ENCODE measurements at places on chromosomes 16 and 17. TPM values are rescaled to one million over a fixed set of nuclear protein-coding genes. Genes with fewer than 3 reads are reported as not detected.

Gene MPP2
- total RNA-seq, result 0.56 TPM

Gene FBXL16
- 1.4 TPM for total RNA-seq

Gene UBTF
- total RNA-seq, result 118 TPM

Gene IRF8
- 191 TPM for total RNA-seq

Gene FBXO39
- total RNA-seq, result not detected

Gene NEUROD2
- total RNA-seq, result not detected

Gene ABCC11
- not detected for total RNA-seq

Gene CCT6B
- 2.8 TPM for total RNA-seq

DNA sequence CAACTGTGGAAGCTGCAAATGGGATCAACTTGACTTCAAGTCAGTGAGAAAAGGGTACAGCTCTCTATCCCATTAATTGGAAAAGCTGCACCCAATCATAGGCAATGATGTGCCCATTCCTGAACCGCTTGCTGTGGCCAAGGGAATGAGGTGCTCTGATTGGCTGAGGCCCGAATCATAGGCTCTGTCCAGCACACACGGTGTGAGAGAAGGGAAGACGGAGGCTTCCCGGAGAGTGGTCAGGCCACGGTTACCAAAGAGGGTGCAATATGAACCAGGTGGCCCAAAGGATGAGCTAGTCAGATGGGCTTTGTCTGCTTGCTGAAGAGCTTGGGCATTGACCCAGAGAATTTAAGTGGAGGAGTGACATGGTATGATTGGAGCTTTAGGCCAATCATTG lies 353.3 kb downstream of the CPPED1 start:
- H3K4me3 ChIP-seq, result no peak overlapping the region
- peaks cover 1% of the 10 kb centered on the region for H3K36me3 ChIP-seq
- H3K27ac ChIP-seq, result no peak overlapping the region
- no peaks in the 10 kb centered on the region for H3K4me1 ChIP-seq

- H3K27ac ChIP-seq, result no peak overlapping the region
- no peaks in the 10 kb centered on the region for H3K4me1 ChIP-seq
- no peaks in the 10 kb centered on the region for H3K36me3 ChIP-seq
- H3K4me3 ChIP-seq, result no peak overlapping the region
- no peak for DNase-seq
These were observed 86.1 kb downstream of the RPA1 start for GRCh38 chr17:1915889-1916288.

- no peaks in the 10 kb centered on the region for H3K36me3 ChIP-seq
- H3K27me3 ChIP-seq, result no peaks in the 10 kb centered on the region
- H3K4me1 ChIP-seq, result peaks cover 10% of the 10 kb centered on the region
- H3K4me3 ChIP-seq, result peak overlapping the region; percentile 87
- peak overlapping the region; percentile 47 for H3K27ac ChIP-seq
These were observed 771 bp downstream of the MSRB1 start for GRCh38 chr16:1942047-1942809.

DNA sequence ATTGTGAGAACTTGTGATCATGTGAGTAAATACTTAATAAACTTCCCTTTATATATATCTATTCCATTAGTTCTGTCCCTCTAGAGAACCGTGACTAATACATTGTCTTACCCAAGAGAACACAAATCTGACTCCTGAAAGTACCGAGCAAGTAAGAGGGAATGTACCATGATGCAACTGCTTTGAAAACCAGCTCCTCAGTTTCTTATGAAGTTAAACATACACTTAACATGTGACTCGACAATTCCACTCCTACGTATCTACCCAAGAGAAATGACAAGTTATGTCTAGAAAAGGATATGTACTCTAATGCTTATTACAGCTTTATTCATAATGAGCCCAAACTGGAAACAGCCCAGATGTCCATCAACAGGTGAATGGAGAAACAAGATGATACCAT lies 8.8 kb upstream of the GJD3 start:
- no peaks in the 10 kb centered on the region for H3K27me3 ChIP-seq
- H3K36me3 ChIP-seq, result no peaks in the 10 kb centered on the region
- no peak for DNase-seq
- H3K4me3 ChIP-seq, result no peak overlapping the region
- no peak overlapping the region for H3K27ac ChIP-seq

GRCh38 chr17:40363111-40363827 lies 1.3 kb downstream of the GJD3 start:
- H3K4me1 ChIP-seq, result no peaks in the 10 kb centered on the region
- H3K27me3 ChIP-seq, result peaks cover 2% of the 10 kb centered on the region
- H3K27ac ChIP-seq, result no peak overlapping the region
- no peak for DNase-seq

- H3K4me3 ChIP-seq, result no peak overlapping the region
- no peak overlapping the region for H3K27ac ChIP-seq
- H3K4me1 ChIP-seq, result no peaks in the 10 kb centered on the region
- no peaks in the 10 kb centered on the region for H3K36me3 ChIP-seq
- no peaks in the 10 kb centered on the region for H3K27me3 ChIP-seq
These were observed 10.5 kb upstream of the TEKT3 start for GRCh38 chr17:15351925-15352324.

DNA sequence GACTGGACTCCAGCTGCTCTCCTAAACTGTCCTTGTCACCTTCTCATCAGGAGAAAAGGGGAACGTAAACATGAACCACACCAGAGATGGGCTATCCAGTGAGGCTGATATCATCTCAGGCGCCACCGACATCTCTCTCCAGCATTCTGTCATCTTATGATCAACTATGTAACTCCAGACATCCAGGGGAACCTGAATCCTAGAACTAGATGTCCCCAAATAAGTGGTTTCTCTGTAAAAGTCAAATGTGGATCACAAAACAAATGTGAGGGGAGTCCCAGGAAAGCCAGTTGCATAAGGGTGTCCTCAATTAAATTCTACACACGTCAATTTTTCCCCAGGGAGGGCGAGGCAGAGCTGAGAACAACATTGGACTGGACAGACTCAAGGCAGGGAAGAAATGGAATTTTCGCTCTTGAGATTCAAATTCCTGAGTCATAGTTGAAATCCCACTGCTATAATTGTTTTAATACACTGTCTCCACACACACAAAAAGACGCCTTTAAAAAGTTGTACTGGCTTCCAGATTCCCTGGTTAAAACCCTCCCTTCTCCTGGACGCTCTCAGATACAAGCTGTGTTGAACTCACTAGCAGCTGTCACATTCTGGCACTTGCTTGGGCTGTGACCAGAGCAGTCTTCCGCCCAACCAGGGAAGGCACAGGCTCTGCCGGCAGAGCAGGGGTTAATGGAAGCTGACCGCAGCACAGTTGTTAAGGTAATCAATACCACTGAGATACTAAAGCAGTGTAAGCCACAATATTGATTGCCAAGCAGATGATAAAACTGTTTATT lies 62.6 kb downstream of the ZFHX3 start:
- no peaks in the 10 kb centered on the region for H3K27me3 ChIP-seq
- no peaks in the 10 kb centered on the region for H3K36me3 ChIP-seq
- H3K4me3 ChIP-seq, result no peak overlapping the region
- H3K27ac ChIP-seq, result no peak overlapping the region

DNA sequence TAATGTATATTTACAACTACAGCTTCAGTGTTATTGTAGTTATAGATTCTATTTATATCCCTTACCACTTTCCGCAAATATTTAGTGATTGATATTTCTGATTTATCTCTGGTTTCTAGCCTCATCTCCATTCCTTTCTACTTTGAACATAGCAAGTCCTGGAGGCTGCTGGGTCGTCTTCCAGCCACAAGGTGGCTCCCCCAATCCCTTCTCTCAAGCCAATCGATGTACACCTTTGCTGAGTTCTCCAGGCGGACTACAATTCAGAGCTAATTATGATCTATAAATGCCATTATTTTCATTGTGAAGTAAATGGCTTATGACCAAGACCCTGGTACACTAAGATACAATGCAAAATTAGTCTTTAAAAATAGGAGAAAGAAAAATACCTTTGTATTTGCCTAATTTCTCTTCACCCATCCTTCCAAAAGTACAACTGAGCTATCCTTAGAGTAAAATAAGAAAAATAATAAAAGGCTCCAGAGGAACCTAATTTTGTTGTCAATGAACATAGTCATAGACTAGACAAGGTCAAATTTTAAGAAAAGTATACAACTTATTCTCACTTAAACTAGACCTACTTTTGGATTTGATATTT lies 122.1 kb downstream of the SKAP1 start:
- peaks cover 8% of the 10 kb centered on the region for H3K4me1 ChIP-seq
- DNase-seq, result no peak
- H3K27me3 ChIP-seq, result no peaks in the 10 kb centered on the region
- no peaks in the 10 kb centered on the region for H3K36me3 ChIP-seq
- no peak overlapping the region for H3K4me3 ChIP-seq

DNA sequence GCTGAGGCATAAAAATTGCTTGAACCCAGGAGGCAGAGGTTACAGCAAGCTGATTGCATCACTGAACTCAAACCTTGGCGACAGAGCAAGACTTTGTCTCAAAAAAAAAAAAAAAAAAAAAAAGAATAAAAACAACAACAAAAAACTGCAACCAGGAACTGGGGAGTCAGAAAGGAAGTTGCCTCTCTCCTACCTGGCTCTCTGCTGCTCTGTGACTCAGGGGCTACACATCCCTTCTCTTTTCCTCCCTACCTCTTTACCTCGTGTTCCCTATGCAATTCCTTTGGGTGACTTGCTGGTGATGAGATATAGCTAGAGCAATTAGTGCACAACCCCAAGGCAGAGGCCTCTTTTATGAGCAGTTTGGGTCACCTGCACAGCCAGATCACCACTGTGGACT lies 95.9 kb downstream of the ABCC1 start:
- H3K4me1 ChIP-seq, result no peaks in the 10 kb centered on the region
- no peak overlapping the region for H3K27ac ChIP-seq
- H3K36me3 ChIP-seq, result peaks cover 36% of the 10 kb centered on the region

DNA sequence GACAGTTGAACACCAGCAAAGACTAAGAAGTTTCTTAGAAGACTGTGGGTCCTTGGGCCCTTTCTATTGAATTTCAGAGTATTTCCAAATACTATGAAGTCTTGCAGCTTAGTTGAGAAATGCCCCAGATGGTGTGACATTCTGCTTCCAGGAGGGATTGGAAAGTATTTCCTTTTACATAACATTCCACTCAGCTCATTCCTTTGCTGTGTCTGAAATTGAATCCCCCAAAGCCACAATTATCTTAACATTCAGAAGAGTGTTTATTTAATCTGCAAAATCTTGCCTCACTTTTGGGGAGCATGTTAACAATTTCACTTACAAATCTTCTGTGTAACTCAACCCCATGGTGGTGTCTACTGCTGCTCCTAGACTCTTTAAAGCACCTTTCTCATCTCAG lies 307.7 kb downstream of the WWOX start:
- no peak overlapping the region for H3K27ac ChIP-seq
- no peaks in the 10 kb centered on the region for H3K4me1 ChIP-seq
- H3K36me3 ChIP-seq, result no peaks in the 10 kb centered on the region
- H3K4me3 ChIP-seq, result no peak overlapping the region

DNA sequence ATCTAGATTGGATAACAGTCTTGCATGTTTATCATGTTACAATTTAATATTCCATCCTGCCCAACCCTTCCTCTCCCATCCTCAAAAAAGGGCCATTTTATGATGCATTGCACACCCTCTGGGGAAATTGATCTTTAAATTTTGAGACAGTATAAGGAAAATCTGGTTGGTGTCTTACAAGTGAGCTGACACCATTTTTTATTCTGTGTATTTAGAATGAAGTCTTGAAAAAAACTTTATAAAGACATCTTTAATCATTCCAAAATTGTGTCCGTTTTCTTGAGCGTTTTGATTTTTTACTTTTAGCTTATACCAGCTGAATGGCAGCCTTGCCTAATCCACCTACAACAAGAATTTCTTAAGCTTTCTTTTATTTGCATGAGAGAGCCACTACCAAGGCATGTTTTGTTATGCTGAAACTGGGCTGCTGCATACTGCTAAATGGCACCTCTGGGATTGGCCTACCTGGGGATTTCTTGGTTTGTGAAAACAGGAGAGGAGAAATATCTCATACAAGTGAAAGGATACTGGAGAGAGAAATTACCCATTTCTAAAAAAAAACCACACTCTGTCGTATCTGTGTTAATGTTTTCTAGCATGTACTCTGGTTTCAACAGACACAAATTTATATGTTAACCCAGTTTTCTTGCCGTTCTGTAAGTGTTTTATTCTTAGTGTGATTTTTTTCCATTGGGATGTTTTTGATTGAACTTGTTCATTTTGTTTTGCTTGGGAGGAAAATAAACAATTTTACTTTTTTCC lies 52.2 kb downstream of the TUBD1 start:
- H3K4me3 ChIP-seq, result peak overlapping the region; percentile 91
- no peak for DNase-seq
- H3K4me1 ChIP-seq, result peaks cover 35% of the 10 kb centered on the region
- H3K36me3 ChIP-seq, result peaks cover 2% of the 10 kb centered on the region
- H3K27ac ChIP-seq, result peak overlapping the region; percentile 97

- no peaks in the 10 kb centered on the region for H3K27me3 ChIP-seq
- no peak overlapping the region for H3K27ac ChIP-seq
- H3K4me1 ChIP-seq, result no peaks in the 10 kb centered on the region
- H3K4me3 ChIP-seq, result no peak overlapping the region
These were observed 868.9 kb upstream of the SOX9 start for GRCh38 chr17:71251951-71252350.

DNA sequence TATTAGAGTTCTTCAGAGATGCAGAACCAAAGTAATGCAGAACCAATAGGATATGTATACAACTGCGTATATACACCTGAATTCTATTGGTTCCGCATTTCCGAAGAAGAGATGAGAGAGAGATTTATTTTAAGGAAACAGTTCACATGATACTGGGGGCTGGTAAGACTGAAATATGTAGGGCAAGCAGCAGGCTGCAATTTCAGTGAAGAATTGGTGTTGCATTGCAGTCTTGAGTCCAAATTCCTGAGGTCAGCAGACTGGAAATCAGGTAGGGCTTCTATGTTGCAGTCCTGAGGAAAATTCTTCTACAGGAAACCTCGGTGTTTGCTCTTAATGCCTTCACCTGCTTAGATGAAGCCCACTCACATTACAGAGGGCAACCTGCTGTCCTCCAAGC lies 128.2 kb upstream of the MED13 start:
- H3K27me3 ChIP-seq, result no peaks in the 10 kb centered on the region
- no peak for DNase-seq
- no peaks in the 10 kb centered on the region for H3K36me3 ChIP-seq
- H3K4me3 ChIP-seq, result no peak overlapping the region
- H3K4me1 ChIP-seq, result no peaks in the 10 kb centered on the region

- peak; percentile 17 for DNase-seq
- H3K4me3 ChIP-seq, result no peak overlapping the region
- H3K27me3 ChIP-seq, result peaks cover 2% of the 10 kb centered on the region
- H3K4me1 ChIP-seq, result no peaks in the 10 kb centered on the region
- no peaks in the 10 kb centered on the region for H3K36me3 ChIP-seq
- no peak overlapping the region for H3K27ac ChIP-seq
These were observed 15.4 kb upstream of the ZNF287 start for GRCh38 chr17:16584273-16584995.

DNA sequence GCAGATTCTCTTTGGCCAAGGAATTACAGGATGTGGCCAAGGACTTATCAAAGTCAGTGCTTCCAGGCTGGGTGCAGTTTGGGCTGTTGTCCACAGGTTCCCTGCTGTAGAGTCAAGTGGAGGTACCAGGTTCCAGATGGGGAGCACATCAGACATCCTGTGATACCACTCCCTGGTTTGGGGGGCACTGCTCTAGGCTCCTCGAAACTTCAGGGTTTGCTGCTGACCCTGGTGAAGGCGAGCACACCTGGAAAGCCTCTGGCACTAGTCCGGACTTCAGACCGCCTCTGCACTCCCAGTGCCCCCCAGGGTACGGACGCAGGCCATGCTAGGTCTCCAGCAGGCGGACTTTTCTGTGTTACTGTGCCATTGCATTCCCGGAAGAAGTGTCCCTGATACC lies 10.7 kb downstream of the SLC47A1 start:
- H3K27ac ChIP-seq, result no peak overlapping the region
- no peaks in the 10 kb centered on the region for H3K27me3 ChIP-seq
- no peak overlapping the region for H3K4me3 ChIP-seq
- no peaks in the 10 kb centered on the region for H3K4me1 ChIP-seq
- H3K36me3 ChIP-seq, result no peaks in the 10 kb centered on the region

Measured in GM12878 (cell line).